ENCODE measurements at places on chromosomes 16 and 17.

- DNase-seq, result no peak
These were observed 67.7 kb upstream of the NFAT5 start for GRCh38 chr16:69497876-69498596.

DNA sequence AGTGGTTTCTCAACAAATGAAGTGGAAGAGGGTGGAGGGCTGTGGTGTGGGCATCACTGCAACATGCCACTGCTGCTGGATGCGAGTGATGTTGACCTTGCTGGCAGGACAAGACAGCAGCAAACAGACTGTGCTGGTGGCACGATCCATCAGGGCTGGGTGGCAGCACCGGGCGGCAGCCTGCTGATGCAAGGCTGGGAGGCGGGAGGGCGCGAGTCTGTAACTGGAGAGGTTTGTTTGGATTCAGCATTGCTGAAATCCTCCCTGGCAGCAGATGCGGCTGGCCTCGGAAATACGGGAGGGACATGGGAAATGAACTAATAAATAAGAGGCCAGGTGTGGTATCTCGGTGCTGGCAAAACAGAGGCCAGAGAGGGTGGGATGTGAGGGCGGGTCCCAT, 224.2 kb downstream of the ENGASE start:
- no peak for DNase-seq

- DNase-seq, result peak; percentile 98
These were observed at the start of gene MEAK7 for GRCh38 chr16:84504420-84505248. MEAK7 (minus strand) TSS chr16:84504659; CDS start chr16:84498086, 6,573 bp downstream.

DNA sequence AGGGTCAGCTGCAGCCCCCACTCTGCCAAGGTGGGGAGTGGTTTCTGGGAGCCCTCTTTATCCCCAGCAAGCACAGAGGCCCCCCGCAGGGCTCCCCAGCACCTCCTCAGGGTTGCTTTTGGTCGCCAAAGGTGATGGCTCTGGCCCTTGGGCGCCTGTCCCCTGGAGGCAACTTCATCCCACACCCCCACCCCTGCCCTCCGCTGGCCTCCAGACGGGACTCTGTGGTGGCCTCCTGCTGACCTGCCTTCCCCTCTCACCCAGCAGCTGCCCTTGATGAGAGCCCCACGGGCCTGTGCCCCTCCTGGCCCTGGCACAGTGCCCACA, 7.8 kb upstream of the RHOT2 start:
- DNase-seq, result no peak

DNA sequence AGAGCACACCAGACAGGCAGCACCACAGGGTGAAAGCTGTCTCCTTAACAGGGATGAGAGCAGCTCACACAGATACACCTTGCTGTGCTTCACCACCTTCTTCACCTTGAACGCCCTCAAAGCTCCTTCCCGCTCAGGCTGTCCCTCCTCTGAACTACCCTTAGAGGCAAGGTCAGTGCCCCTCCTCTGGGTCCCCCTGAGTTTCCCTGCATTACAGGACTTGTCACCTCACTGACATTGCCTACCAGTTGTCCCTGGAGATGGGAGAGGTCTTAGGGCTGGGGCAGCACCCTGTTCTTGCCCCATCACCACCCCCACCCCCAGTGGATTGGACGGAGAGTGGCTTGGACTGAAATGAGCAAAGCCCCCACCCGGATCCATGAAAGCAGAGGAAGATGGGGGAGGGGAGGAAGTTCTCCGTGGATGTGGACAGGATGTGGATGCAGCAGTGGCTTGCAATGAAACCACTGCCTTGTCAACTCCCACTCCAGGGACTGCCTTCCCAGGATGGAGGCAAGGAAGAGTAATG, 73.2 kb upstream of the CDH5 start:
- no peak for DNase-seq

DNA sequence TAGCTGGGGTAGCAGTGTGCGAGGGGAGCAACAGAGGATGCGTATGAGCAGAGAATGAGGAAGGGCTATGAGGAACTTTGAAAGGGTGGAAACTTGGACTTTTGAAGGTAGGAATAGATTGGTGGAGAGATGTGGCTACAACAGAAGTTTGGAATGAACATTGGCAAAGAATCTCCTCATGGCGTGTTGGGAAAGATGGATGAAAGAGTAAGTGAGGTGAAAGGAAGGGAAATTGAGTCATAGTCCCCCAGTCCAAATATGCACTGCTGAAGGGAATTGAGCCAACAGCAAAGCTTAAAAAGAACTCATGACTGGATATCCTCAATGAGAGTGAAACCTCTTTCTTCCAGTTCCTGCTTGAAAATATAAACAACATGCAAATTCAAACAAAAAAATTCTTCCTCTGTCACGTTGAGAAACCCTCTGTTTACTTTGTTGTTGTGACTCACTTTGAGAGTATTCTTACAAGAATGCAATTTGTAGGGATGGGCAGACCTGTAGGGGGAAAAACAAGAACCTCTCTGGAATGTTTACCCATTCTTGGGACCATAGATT, 313.2 kb upstream of the KCNJ16 start:
- no peak for DNase-seq

DNA sequence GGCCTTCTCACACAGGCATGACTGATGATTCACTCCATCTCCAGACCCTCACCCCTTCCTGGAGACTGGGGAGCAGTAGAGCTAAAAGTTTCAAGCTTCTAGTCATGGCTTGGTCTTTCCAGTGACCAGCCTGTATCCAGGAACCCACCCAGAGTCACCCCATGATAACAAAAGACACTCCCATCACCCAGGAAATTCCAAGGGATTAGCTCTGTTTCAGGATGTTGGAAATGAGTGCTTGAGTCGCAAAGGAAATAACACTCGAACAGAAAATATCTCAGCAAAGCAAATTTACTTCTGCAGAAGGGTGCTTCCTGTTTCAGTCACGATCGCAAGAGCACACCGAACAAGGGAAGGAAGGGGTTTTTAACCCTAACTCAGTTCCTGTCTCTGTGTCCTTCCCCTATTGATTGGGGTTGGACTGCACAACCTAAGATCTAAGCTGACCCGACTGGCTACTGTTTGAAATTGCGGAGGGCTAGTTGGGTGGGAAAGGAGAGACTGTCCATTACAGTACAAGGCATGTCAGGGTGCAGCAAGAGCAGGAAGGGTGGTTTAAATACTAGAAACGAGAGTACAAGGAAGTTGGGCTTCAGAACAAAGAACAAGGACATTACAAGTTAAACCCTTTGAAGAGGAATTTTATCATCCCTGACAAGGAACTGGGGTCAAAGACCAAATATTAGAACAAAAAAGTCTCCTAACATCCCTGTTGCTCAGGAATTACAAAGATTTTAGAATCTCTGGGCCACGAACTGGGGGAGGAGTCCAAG, 224.4 kb upstream of the CACNG5 start:
- no peak for DNase-seq

- DNase-seq, result no peak
These were observed 72.8 kb downstream of the CACNG3 start for GRCh38 chr16:24328835-24329452.

All from CD4-positive, alpha-beta T cell treated with Interleukin-1 beta for 1 hour (primary cell).